NB4 (cell line): ENCODE measurements at places on chromosomes 3 and 15.
A peak's percentile ranks its signal among the peaks of the same experiment; 100 is the strongest.

GRCh38 chr3:14265246-14265962, 86.8 kb downstream of the LSM3 start:
- DNase-seq, result no peak

DNA sequence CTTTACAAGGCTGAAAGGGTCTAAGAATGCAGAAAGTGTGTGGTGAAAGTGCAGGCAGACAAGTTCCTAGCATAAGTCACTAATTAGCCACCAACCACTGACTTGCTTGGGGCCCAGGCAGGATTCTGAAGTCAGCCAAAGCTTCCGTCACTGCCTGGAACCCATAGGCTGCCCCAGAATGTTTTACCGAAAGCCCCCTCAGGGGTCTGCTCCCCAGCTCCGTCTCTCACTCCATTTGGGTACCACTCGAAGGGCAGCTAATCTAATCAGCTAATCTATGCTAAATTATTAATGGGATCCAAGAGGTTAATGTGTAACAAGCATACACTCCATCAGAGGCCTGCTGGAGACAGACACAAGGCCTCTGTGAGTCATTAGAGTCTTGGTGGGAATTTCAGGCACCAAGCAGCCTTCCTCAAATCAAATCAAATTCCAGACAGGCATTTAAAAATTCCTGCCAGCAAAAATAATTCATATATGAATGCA, 13.2 kb downstream of the ADAMTS9 start:
- no peak for DNase-seq

GRCh38 chr3:30112902-30113484, 493.4 kb upstream of the TGFBR2 start:
- peak; percentile 71 for DNase-seq

DNA sequence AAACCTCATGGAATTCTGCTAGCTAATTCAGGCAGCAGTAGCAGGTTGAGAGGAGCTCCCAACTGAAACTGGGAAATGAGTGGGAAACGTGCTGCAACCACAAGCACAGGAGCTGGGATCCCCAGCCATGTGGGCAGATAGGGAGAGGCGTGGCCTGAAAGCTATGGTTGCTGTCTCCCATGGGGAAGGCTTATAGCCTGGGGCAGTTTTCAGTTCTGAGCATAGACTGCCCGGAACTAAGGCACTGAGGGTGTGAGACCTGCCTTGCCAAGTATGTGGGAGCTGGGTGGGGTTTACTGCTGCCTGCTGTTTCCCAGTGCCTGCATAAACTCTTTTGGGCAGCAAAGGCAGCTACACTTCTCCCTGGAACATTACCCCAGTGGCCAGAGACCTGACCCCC, 229.5 kb downstream of the TUSC7 start:
- no peak for DNase-seq

DNA sequence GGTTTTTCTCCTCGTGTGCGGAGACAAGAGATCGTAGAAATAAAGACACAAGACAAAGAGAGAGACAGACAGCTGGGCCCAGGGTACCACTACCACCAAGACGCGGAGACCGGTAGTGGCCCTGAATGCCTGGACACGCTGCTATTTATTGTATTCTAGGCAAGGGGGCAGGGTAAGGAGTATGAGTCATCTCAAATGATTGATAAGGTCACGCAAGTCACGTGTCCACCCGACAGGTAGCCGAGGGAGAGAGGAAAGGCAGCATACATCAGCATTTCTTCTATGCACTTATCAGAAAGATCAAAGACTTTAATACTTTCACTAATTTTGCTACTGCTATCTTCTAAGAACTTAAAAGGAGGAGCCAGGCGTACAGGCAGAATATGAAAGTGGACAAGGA, 28.2 kb downstream of the MYL3 start:
- DNase-seq, result no peak

DNA sequence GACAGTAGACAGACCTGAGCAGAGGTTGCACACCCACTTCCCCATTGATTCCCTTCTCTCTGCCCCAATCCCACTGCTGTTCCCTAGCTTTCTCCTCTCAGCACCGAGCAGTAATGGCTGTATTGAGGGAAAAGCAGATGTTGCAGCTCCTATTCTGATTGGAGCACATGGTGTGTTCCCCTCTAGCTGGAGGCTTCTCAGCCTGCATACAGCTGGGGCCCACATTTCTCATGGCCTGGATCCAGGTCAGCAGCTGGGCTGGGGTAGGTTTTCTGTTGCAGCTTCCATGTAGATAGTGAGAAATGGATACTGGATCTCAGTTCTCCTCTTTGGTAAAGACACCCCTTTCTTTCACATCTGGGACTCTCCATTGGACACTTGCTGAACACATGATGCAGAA, 50.1 kb downstream of the RYR3 start:
- DNase-seq, result no peak

- DNase-seq, result no peak
These were observed 100.1 kb upstream of the SPATA12 start for GRCh38 chr3:56960234-56960917.

DNA sequence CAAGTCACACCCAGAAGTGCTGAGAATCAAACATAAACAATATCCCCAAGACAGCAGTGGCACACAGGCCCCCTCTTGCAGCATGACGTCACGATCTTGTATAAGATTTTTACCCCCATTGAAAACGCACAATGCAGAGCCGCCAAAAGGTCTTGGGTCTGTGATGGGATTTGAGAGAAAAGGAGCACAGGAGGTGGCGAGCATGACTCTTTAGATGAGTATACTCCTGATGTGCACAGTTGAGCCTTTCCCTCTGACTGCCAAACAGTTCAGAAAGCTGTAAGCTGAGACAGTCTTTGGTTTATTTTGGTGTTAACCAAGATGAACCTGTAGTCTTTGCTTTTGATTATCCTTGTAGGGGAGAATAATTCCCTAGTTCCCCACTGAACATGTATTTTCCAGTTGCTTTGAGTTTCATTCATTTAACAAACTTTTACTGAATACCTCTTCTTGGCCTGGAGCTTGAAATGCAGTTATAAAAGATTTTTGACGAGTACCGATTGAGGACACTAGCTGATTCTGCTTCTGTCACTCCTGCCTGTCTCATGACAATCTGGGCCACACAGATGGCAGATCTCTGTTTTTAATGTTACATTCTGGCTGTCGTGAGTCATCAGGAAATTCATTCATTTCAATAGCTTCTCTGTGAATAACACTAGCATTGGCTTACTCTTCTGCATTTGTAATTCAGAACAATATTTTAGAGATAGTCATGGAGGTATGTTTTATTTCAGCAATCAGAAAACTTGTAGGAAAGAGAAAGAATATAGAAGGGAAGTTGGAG, 28.9 kb downstream of the CFAP91 start:
- no peak for DNase-seq

GRCh38 chr15:75554717-75555116, 24.4 kb downstream of the PTPN9 start:
- no peak for DNase-seq

- DNase-seq, result no peak
These were observed 3.9 kb downstream of the RRP9 start for GRCh38 chr3:51937611-51938450.

DNA sequence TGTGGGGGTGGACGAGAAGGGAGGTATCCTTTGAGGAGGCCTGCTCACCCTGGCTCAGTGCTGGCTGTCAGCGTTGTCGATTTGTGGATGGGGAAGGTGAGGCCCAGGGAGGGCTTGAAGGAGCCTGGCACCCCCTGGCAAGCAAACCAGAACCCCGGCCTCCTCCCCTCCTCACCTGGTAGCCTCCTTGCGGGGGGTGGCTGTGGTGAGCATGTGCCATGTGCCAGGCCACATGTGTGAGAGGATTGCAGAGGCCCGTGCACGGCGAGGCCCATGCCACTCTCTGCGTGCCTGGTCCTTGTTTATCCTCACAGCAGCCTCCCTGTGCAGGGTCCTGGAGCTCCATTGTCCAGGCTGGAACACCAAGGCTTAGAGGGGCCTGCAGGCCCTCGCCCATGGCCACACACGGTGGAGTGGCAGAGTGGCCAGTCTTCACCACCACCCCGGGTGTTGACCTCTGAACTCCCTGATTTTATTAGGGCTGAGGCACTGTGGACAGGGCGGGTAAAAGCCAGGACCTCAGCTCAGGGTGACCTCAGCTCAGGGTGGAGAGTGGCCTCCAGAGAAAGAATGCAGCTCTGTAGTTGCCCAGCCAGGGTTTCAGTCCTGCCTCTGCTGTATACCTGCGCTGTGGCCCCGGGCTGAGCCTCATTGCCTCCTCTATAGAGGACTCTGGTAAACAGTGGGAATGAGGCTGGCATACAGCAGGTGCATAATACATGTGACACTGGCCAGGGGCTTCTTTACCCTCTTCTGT, 29.1 kb downstream of the HDAC11 start:
- no peak for DNase-seq

- no peak for DNase-seq
These were observed 13.0 kb downstream of the DIS3L start for GRCh38 chr15:66306381-66306780.

- no peak for DNase-seq
These were observed 70.2 kb upstream of the WNT7A start for GRCh38 chr3:13950042-13950441.

GRCh38 chr15:77634266-77634962, 1.7 kb upstream of the LINGO1 start:
- peak; percentile 74 for DNase-seq

DNA sequence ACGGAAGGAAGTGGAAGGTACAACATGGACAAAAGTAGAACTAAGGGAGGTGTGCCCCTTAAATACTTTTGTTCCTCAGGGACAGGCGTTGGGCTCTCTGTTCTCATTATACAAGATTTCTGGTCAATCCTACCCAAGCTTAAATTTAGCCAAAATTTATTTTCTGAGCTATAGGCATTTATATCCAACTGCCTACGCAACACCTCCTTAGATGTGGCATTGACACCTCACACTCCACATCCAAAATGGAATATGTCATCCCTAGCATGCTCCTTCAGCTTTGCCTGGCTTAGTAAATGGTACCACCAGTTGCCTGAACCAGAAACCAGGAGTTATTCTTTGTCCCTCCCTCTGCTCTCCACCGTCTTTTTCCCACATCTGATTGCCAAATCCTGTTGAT, 26.2 kb downstream of the FANCD2OS start:
- DNase-seq, result no peak

GRCh38 chr3:48280881-48281280, 40.0 kb downstream of the ZNF589 start:
- no peak for DNase-seq

DNA sequence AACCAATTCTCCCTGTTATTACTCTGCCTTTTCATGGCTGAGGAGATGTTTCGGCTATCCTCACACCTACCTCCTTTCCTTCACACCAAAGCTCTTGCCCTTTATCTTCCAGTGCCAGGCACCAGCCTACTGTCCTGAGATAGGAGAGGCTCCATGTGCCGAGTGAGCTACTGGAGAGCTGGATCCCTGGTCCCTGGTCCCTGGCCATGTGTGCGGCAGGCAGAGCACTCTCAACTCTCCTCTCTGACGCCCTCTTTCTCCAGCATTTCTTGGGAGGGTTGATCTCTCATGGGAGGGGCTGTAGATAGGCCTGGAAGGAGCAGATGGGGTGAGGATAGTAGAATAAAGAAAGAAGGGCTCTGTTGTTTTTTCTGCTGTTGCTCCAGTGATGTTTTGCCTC, 277.1 kb upstream of the UMPS start:
- no peak for DNase-seq

GRCh38 chr15:66133247-66133885, 120.2 kb downstream of the MEGF11 start:
- no peak for DNase-seq

DNA sequence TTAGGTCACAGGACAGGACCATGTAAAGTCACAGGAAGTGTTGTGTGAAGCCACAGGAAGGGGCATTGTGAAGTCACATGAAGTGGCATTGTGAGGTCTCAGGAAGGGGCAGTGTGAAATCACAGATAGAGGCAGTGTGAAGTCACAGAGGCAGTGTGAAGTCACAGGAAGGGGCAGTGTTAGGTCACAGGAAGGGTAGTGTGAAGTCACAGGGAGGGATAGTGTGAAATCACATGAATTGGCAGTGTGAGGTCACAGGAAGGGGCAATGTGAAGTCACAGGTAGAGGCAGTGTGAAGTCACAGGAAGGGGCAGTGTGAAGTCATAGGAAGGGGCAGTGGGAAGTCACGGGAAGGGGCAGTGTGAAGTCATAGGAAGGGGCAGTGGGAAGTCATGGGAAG, 37.9 kb downstream of the GASK1A start:
- no peak for DNase-seq

GRCh38 chr3:58335652-58335947, 2.9 kb downstream of the PXK start:
- DNase-seq, result no peak

- DNase-seq, result peak; percentile 89
These were observed 533 bp downstream of the ARF4 start for GRCh38 chr3:57596495-57597126.

GRCh38 chr3:9205345-9206143, 43.9 kb downstream of the SRGAP3 start:
- no peak for DNase-seq

- DNase-seq, result no peak
These were observed 65.9 kb upstream of the ARHGEF3 start for GRCh38 chr3:56867671-56868070.

DNA sequence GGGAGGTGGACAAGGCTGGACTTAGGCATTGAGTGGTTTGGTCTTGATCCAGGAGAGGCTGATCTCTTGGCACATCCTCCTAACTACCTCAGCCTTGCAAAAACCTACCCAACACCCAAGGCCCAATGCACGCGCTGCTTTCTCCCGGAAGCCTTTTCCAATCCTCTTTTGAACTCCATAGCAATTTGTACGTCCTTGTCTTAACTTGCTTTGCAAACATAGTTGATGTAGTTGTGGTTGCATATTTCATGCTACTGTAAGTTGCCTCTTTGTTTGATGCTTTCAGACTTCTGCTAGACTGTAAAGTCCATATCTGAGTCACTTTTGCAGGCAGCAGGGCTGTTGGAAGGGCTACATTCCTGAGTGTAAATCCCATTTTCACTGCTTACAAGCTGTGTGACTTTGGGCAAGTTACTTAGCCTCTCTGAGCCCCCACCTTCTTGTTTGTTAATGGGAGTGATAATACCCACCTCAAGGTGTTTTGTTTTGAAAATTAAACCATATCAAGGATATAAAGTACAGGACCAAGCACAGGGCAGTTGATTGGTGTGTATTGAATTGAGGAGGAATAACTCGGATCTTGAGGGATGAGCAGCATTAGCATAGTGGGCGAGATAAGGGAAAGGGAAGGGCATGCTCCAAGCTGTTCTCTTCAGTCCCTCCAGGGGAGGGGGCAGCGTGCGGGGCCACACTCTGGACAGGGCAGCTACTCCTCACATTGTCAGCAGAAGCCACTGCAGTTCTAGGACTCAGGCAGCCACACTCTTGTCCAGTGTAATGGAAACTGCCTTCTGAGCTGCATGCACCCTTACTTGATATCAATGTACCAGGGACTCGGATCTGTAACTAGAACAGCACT, 28.8 kb downstream of the SIAH2 start:
- no peak for DNase-seq

- DNase-seq, result no peak
These were observed 740 bp downstream of the MAGI1 start for GRCh38 chr3:66037986-66038369.

DNA sequence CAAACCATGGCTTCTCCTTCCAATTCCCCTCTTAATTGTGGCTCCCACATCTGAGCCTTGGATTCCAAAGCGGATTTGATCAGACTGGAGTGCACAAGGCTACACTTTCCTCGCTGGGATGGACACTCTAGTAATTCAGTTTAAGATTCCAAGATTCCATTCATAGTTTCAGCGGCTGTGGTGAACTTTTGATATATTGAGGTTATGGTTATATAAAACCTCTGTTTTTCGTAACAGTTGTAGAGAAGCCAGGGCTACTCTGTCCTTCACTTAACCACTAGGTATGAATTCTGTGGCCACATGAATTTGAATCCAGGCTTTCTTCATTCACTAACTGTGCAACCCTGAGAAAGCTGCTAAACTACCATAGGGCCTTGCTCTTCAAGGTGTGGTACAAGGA, 67.9 kb upstream of the KY start:
- no peak for DNase-seq

GRCh38 chr3:102230057-102230456, 204.8 kb upstream of the ZPLD1 start:
- DNase-seq, result peak; percentile 8
